Chondrocyte (in vitro differentiated cells): ENCODE measurements at places on chromosomes 5 and 9. TPM values are rescaled to one million over a fixed set of nuclear protein-coding genes. Genes with fewer than 3 reads are reported as not detected.
A peak's percentile ranks its signal among the peaks of the same experiment; 100 is the strongest.

- DNase-seq: no peak
- no peak overlapping the region for H3K4me3 ChIP-seq
- H3K27me3 ChIP-seq: no peaks in the 10 kb centered on the region
Observed at GRCh38 chr5:27313549-27313948, 275.2 kb upstream of the CDH9 start.

Gene ARAP3
- 1.3 to 7.1 TPM (median 5.9 TPM) in 3 replicates for total RNA-seq

DNA sequence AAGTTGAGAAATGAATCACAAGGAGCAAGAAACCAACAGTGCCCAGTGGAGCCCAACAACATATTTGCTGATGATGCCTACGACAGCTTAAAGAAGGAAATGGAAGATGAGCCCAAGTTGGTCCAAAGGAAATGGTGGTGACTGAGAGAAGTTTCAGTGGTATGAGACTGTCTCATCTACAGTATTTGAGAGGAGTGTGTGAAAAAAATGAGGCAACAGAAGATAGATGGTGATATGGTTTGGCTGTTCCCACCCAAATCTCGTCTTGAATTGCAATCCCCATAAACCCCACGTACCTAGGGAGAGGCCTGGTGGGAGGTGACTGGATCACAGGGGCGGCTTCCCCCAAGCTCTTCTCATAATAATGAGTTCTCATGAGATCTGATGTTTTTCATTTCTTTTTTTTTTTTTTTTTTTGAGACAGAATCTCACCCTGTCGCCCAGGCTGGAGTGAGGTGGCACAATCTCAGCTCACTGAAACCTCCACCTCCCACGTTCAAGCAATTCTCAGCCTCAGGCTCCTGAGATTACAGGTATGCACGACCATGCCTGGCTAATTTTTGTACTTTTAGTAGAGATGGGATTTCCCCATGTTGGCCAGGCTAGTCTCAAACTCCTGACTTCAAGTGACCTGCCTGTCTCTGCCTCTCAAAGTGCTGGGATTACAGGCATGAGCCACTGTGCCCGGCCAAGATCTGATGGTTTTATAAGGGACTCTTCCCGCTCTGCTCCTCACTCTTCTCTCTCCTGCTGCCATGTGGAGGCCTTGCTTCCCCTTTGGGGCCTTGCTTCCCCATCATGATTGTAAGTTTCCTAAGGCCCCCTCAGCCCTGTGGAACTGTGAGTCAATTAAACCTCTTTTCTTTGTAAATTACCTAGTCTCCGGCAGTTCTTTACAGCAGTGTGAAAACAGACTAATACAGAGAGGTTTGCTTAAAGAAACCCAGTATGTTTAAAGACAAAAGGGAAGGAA lies 30.2 kb downstream of the EFCAB9 start:
- no peak for DNase-seq
- H3K4me3 ChIP-seq: no peak overlapping the region
- H3K4me1 ChIP-seq: no peaks in the 10 kb centered on the region
- no peaks in the 10 kb centered on the region for H3K27me3 ChIP-seq

Gene PRKACG
- not detected in 3 replicates for total RNA-seq

Gene PHF19
- total RNA-seq: 73.5 to 115 TPM (median 77.8 TPM) in 3 replicates

GRCh38 chr9:30713243-30713642 lies 1671.2 kb upstream of the ACO1 start:
- no peak for DNase-seq
- H3K36me3 ChIP-seq: no peaks in the 10 kb centered on the region
- H3K4me1 ChIP-seq: no peaks in the 10 kb centered on the region
- H3K4me3 ChIP-seq: no peak overlapping the region

DNA sequence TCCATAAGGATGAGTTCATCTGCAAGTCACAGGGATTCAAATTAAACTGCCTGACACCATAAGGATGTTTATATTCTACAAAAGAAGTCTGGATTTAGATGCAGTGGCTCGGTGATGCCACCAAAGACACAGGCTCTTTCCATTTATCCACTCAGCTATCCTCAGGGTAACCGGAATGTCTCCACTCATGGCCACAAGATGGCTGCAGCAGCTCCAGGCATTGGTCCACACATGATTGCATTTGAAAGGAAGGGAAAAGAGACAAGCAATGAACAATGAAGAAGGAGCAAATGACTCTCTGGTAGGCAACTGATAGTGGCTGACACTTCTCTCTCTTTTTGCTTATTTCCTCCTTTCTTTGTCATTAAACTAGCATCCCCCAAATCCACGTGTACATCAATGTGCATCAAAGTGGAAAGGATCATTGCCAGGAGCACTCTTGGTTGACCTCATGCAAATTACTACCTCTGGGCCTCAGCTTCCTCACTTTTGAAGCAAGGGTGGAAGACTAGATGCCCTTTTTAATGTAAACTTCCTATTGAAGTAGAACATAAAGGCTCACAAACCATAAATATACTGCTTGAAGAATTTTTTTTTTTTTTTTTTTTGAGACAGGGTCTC lies 7.2 kb upstream of the SNX30 start:
- no peaks in the 10 kb centered on the region for H3K4me1 ChIP-seq
- H3K27me3 ChIP-seq: no peaks in the 10 kb centered on the region
- H3K4me3 ChIP-seq: no peak overlapping the region
- no peak for DNase-seq

GRCh38 chr5:137501846-137502406 lies 2.8 kb upstream of the SPOCK1 start:
- H3K4me3 ChIP-seq: no peak overlapping the region
- H3K4me1 ChIP-seq: peaks cover 12% of the 10 kb centered on the region
- no peak overlapping the region for H3K27ac ChIP-seq
- no peaks in the 10 kb centered on the region for H3K36me3 ChIP-seq
- DNase-seq: no peak
- peaks cover 6% of the 10 kb centered on the region for H3K27me3 ChIP-seq

DNA sequence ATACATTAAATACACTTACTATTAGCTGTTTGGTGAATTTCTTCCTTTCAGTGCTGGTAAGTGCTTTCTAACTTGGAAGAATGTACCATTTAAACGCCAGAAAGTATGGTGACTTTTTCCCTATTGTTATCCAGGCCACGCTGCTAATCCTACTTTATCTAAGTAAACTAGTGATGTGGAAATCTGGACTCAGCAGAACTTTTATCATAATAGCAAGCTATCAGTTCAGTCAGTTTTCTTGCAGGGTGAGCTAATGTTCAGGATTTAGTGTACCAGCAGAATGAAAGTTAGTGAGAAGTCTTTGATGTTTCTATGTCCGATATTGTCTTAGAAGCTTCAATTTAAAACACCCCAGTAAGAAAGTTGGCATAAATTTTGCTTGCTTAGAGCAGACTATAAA lies 72.2 kb downstream of the HSD17B4 start:
- peaks cover 16% of the 10 kb centered on the region for H3K36me3 ChIP-seq
- no peak for DNase-seq
- peaks cover 15% of the 10 kb centered on the region for H3K4me1 ChIP-seq

GRCh38 chr9:26955222-26955903 lies 849 bp upstream of the IFT74 start:
- DNase-seq: no peak
- no peaks in the 10 kb centered on the region for H3K36me3 ChIP-seq
- H3K27me3 ChIP-seq: no peaks in the 10 kb centered on the region
- H3K4me3 ChIP-seq: peak overlapping the region; percentile 84
- H3K4me1 ChIP-seq: peaks cover 24% of the 10 kb centered on the region
- H3K27ac ChIP-seq: peak overlapping the region; percentile 96

DNA sequence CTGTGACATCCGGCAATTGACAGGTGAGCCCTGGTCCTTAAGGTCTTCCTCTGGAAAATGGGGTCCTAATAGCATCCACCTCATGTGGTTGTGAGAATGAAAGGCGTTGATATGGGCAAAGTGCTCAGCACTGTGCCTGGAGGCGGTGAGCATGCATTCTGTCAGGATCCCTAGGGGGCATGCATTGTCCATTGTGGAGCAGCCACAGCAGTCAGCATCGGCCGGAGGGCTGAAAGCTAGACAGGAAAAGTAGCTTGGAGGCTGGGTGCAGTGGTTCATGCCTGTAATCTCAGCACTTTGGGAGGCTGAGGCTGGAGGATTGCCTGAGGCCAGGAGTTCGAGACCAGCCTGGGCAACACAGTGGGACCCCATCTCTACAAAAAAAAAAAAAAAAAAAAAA lies 122.2 kb downstream of the LHX2 start:
- H3K4me1 ChIP-seq: peaks cover 29% of the 10 kb centered on the region
- H3K27me3 ChIP-seq: no peaks in the 10 kb centered on the region
- DNase-seq: no peak

Gene PCDHGA7
- total RNA-seq: 0.17 to 0.31 TPM (median 0.28 TPM) in 3 replicates

GRCh38 chr5:22102823-22103359 lies 750.3 kb downstream of the CDH12 start:
- no peaks in the 10 kb centered on the region for H3K27me3 ChIP-seq
- no peaks in the 10 kb centered on the region for H3K4me1 ChIP-seq
- DNase-seq: no peak
- no peak overlapping the region for H3K27ac ChIP-seq
- H3K36me3 ChIP-seq: no peaks in the 10 kb centered on the region

DNA sequence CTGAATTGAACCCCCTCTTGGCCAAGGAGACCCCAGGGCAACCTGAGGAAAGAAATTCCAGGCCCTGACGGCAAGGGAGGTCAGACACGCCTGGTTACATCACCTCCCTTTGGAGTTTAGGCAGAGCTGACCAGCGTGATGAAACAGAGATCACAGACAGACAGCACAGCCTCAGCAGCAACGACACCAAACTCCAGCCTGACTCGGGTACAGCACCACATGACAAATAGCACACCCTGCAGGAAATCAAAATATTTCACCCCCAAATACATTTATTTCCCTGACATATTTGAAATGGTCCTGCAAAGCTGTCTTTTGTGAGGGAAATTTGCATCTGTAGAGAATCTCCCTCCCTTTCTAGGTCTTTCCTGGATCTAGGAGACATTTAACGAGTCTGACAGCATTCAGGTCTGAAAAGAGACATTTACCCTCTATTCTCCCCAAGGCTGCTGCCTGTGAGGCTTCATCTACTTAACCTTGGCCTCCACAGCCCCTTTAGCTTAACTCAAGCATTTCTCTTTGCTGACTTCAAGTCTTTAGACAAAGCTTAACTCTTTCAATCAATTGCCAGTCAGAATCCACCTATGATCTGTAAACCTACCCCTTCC lies 2.6 kb downstream of the QSOX2 start:
- H3K4me3 ChIP-seq: no peak overlapping the region
- no peak for DNase-seq
- no peak overlapping the region for H3K27ac ChIP-seq
- H3K27me3 ChIP-seq: no peaks in the 10 kb centered on the region
- H3K4me1 ChIP-seq: peaks cover 24% of the 10 kb centered on the region

- H3K4me1 ChIP-seq: no peaks in the 10 kb centered on the region
- H3K36me3 ChIP-seq: no peaks in the 10 kb centered on the region
- no peak for DNase-seq
Observed at GRCh38 chr5:163005949-163006348, 431.4 kb upstream of the CCNG1 start.

Gene UBAP1
- total RNA-seq: 29.3 to 35.9 TPM (median 33.3 TPM) in 3 replicates

GRCh38 chr9:93156475-93157008 lies 22.5 kb upstream of the NINJ1 start:
- no peaks in the 10 kb centered on the region for H3K27me3 ChIP-seq
- H3K4me1 ChIP-seq: peaks cover 9% of the 10 kb centered on the region
- no peak overlapping the region for H3K4me3 ChIP-seq
- no peaks in the 10 kb centered on the region for H3K36me3 ChIP-seq
- no peak for DNase-seq

Gene HTR1A
- total RNA-seq: not detected in 3 replicates

DNA sequence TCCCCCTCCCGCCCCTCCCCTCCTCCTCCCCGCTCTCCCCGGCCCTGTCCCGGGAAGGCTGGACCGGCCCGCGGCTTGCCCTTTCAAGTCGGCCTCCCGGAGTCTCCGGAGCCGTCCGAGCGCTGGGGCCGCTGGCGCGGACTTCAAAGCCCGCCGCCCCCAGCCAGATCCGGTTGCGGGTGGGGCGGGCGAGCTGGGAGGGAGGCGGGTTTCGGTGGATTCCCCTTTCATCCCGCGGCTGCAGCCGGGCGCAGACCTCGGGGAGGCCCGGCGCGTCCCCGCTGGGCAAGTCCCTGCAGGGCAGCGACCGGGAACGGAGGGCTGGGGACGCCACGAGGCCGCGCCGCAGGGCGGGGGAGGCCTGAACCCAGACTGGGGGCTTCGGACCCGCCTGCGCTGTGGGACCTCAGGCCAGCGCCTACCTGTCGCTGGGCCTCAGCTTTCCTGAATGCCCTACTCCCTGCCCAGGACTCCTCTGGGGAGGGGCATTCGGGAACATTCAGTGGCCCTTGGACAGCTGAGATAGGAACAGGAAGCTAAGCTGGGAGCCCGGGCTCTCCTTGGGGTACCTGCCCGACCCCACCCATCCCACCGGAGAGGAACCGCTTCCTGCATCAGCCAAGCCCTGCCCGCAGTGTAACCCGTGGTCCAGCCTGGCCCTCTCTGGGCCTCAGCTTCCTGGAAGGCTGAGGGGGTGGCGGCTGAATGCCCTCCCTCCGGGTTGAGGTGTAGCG lies 23.4 kb downstream of the C9orf50 start:
- H3K27ac ChIP-seq: no peak overlapping the region
- no peaks in the 10 kb centered on the region for H3K36me3 ChIP-seq
- H3K4me3 ChIP-seq: no peak overlapping the region
- H3K4me1 ChIP-seq: peaks cover 22% of the 10 kb centered on the region

DNA sequence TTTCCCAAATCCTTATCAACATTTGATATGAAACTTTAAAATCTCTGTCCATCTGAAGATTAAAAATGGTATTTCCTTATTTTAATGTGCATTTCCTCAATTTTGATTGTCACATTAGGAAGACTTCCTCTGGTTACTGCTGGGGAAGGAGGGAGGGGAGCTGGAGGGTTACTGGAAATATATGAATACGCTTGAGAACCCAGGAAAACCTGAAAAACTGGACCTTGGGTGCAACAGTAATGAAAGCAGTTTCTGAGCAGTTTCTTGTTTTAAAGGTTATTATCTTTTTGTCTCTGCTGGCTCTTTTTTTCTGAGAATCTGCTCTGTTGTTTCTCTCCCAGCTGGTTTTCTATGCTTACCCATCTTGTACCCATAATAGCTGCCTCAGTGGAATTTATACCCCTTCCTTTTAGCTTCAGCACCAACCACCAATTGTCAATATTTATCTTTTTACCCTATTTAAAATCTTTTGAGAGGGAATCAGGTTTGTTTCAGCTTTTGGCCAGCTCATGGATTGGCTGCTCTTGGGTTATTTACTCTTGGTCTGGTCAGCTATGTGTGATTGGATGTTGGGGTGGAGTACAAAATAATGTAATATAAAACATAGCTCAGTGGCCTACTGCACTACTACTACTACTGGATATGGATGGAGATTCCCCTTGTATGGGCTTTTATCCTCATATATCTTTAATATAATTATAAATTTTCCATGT lies 67.4 kb downstream of the UNC13B start:
- no peak for DNase-seq
- H3K4me3 ChIP-seq: no peak overlapping the region
- peaks cover 4% of the 10 kb centered on the region for H3K4me1 ChIP-seq

- no peak for DNase-seq
- H3K36me3 ChIP-seq: no peaks in the 10 kb centered on the region
- no peak overlapping the region for H3K4me3 ChIP-seq
- no peak overlapping the region for H3K27ac ChIP-seq
- no peaks in the 10 kb centered on the region for H3K27me3 ChIP-seq
Observed at GRCh38 chr9:109307380-109308240, 13.2 kb downstream of the EPB41L4B start.

DNA sequence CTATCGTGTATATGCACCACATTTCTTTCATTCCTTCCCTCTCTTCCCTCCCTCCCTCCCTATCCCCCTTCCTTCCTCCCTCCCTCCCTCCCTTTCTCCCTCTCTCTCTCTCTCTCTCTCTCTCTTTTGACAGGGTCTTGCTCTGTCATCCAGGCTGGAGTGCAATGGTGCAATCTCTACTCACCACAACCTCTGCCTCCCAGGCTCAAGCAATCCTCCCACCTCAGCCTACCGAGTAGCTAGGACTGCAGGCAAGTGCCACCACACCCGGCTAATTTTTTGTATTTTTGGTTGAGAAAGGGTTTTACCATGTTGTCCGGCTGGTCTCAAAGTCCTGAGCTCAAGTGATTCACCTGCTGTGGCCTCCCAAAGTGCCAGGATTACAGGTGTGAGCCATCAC lies 1.1 kb upstream of the ANKS6 start:
- peaks cover 6% of the 10 kb centered on the region for H3K36me3 ChIP-seq
- peaks cover 21% of the 10 kb centered on the region for H3K4me1 ChIP-seq
- H3K4me3 ChIP-seq: no peak overlapping the region
